Right hindlimb (tissue), 1 donor: ENCODE measurements at places on chromosomes 6 and 20.

DNA sequence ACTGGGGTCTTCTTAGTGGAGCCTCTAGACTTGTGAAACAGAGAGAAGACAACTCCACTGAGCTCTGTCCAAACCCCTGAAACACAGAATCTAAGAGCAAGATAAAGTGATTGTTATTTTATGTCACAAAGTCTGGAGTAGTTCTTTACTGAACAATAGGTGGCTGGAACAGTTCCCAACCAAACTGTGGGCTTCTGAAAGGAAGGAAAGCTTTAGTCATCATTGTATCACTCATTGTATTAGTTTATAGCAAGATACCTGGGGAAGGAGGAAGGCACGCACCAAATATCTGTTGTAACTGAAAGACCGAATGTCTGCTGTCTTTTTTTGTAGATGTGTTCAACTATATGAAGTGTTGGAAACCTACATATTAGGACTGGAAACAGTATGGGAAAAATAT lies 284.9 kb upstream of the TBX18 start:
- no peak for DNase-seq

- DNase-seq, result peak; percentile 15
Measured at GRCh38 chr6:83417880-83418663, 12.8 kb downstream of the ME1 start.

GRCh38 chr20:41621421-41621820 lies 3.2 kb upstream of the CHD6 start:
- DNase-seq, result no peak

GRCh38 chr6:11040134-11040533 lies 4.0 kb downstream of the ELOVL2 start:
- DNase-seq, result no peak

DNA sequence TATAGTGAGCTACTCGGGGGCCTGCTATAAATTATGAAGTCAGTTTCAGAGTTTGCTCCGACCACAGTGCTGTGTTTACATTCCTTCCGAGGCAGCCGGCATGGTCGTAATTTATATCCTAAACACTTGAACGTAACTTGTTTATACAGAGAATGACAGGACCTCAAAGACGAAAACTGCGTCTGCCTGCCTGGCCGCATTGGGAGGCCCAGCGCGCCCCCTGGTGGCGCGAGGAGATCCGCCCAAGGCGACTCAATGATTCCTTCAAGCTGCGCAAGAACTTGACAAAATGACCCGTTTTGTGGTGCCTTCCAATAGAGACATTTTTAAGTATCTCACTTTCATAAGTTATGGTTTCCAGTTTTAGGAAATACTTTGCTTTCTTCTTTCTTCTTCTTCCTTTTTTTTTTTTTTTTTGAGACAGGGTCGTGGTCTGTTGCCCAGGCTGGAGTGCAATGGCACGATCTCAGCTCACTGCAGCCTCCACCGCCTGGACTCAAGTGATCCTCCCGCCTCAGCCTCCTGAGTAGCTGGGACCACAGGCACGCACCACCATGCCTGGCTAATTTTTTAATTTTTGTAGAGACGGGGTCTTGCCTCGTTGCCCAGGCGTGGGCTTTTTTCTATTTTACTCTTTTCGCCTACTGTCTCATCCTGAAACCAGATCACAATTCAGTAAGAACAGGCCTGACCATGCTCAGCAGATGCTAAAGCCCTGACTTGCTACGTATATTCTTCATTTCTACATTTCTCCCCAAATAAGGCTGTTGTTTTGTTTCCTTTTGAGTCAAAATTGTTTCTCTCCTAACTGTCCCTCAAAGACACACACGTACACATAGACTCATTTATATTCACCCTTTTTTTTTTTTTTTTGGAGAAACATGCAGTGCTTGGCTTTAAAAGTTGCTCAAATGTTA lies 7.8 kb downstream of the FOXF2 start:
- peak; percentile 76 for DNase-seq

GRCh38 chr20:49477200-49477599 lies 5.3 kb downstream of the KCNB1 start:
- no peak for DNase-seq

- DNase-seq, result no peak
Measured at GRCh38 chr6:40542175-40542764, 44.9 kb downstream of the LRFN2 start.

DNA sequence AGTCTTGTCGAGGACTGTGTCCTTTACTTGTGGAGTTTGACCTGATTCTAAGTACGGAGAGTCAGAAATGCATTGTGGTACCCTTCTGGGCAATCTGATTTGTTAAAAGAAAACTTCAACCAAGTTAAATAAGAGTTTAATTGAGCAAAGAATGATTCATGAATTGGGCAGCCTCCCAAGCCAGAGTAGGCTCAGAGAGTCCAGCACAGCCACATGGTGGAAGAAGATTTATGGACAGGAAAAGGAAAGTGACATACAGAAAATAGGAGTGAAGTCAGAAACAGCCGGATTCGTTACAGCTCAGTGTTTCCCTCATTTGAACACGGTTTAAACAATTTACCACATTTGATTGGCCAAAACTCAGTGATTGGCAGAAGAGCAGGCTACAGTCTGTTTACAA lies 329.2 kb downstream of the DHX35 start:
- no peak for DNase-seq

- no peak for DNase-seq
Measured at GRCh38 chr6:47102331-47102730, 60.2 kb upstream of the ADGRF1 start.

DNA sequence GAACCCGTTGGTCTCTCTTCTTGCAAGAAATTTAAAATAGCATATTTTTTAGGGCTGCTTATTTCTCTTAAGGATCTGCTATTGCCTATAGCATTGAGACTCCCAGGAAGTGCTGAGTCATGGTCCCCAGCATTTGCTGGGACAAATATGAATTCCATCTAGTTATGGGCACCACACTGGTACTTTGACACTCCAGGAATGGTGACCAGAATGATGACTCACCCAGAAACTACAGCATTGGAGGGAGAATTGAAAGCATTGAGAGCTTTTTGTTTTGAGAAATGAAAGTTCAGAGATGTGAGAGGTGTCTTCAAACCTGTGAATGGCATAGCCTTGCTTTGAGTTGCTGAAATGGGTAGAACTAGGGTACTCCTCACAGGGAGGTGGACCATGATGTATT lies 699.7 kb downstream of the DHX35 start:
- DNase-seq, result no peak

DNA sequence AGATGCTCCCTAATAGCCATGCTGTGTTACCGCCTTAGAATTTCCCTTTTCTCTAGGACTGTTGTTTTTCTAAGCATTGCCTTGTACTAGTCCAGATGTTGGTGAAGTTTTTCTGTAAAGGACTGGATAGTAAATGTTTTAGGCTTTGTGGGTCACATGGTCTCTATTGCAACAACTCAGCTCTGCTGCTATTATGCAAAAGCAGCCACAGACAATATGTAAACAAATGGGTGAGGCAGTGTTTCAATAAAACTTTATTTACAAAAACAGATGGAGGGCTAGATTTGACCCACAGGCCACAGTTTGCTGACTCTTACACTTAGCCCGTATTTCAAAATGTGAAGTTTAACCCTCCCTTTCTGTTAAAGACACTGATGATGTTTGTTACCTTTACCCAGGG lies 207.6 kb upstream of the MYLIP start:
- DNase-seq, result no peak

DNA sequence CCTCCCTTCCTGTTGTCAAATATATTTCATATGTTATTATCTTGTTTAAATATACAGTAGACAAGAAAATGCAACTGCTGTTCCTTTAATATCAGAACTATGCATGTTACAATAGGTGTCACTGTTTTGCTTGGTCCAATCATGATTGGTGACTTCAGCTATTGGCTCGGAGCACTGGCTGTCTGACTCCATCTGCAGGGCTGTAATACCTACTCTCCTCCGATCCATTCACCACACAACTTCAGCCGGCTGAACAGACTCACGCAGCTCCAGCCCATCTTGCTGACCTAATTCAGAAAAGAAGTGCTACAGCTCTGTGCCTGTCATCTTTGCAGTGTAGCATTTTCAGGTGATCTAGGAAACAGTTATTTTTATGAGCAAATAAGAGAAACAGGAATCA lies at the start of gene BTBD3:
TSS of gene BTBD3 (plus strand) at position 231 of the 400 bp plus-strand sequence. CDS start 383 bp downstream, outside the sequence.
- DNase-seq, result peak; percentile 82

- no peak for DNase-seq
Measured at GRCh38 chr6:18151801-18152200, 3.1 kb downstream of the TPMT start.

DNA sequence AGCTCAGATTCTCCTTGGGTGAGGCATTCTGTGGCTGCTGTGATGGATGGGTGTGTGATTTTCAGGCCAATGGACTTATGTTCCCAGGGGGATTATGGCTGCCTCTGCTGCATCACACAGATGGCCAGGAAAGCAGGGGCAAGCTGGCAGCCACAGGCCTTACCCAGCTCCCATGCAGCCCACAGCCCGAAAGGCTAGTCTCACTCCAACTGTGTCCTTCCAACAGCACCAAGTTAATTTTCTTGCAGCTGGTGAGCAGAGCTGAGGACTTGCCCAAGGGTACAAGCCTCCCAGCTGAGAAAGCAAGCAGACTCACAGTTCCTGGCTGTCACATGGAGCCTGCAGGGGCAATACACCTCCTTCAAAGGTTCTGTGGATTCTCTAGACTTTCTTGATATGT lies 155.2 kb upstream of the KHDRBS2 start:
- DNase-seq, result no peak

- no peak for DNase-seq
Measured at GRCh38 chr6:101352316-101352715, 41.2 kb upstream of the GRIK2 start.
